Activated naive CD8-positive, alpha-beta T cell treated with anti-CD3 and anti-CD28 coated beads for 36 hours (primary cell): ENCODE measurements at places on chromosomes 1 and 21.

- peak; percentile 82 for DNase-seq
Observed at GRCh38 chr21:43975469-43976098, 36.5 kb upstream of the TRAPPC10 start.

DNA sequence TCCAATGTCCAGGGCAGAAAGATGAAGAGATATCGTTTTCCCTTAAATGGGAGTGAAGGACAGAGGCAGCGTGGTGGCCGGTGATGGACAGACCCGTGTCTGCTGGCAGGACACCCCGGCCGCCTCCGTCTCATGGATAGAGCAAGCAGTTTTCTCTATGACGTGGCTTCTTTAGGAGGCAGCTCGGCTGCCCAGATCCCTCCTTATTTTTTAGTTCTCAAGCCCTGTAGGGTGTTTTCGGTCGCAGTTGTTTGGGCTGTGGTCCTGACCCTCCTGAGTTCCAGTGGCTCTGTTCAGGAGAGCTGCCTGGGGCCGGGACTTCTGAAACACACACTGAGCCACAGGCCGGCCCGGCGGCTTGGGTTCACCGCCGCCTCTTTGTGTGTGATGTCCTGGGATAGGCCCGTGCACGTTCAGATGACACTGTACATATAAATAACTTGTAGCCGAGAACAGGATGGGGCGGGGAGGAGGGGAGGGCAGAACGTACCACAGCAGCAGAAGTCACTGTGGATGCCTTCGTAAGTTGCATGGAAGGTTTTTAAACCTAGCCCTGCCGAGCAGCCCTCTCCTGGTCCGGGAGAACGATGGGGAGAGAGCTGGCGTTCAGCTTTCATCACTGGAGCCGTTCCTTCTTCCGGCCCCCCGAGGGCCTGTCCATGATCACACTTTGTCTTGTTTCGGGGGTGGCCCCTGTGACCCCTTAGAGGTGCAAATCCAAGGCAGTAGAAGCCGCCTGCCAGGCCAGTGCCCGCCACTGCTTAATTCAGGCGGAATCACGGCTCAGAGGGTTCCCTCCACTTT is 65.2 kb downstream of the SIK1 start:
- peak; percentile 35 for DNase-seq

DNA sequence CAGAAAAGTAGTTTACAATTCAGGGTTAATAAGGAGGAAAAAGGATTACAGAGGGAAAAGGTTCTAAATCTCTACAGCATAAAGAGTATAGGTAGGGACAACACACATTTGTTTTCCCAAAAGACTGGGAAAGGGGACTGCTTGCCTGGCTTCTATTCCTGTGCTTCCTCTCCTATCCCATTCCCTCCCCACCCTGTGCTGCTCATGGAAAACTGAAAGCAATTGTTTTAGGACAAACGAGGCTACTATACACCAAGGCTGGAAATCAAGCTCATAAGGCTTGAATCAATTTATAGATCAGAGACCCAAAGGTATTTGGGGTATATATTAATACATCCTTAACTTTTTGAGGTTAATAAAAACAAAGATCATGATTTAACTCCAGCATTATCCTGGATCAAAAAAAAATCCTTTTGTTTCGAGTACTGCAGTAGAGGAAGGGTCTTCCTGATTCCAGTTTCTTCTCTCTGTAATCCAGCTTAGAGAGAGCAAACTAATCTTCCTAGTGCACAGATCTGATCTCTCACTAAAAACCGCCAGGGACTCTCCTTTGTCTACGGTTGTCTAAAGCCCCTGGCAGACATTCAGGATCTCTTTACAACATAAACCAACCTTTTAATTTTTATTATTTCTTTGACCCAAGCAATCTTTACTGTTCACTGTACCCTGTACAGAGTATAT is 37.4 kb upstream of the A3GALT2 start:
- no peak for DNase-seq

- DNase-seq, result peak; percentile 75
Observed at GRCh38 chr1:160795951-160796383, at the start of gene LY9. Gene LY9, plus strand, starts transcription at chr1:160796174. Its CDS starts 14 bp downstream, at chr1:160796188.

- DNase-seq, result no peak
Observed at GRCh38 chr1:12132078-12132477, 34.7 kb upstream of the TNFRSF1B start.

- no peak for DNase-seq
Observed at GRCh38 chr21:37546299-37546908, 179.8 kb downstream of the DYRK1A start.

GRCh38 chr1:174984952-174985351 is 14.8 kb upstream of the CACYBP start:
- no peak for DNase-seq

DNA sequence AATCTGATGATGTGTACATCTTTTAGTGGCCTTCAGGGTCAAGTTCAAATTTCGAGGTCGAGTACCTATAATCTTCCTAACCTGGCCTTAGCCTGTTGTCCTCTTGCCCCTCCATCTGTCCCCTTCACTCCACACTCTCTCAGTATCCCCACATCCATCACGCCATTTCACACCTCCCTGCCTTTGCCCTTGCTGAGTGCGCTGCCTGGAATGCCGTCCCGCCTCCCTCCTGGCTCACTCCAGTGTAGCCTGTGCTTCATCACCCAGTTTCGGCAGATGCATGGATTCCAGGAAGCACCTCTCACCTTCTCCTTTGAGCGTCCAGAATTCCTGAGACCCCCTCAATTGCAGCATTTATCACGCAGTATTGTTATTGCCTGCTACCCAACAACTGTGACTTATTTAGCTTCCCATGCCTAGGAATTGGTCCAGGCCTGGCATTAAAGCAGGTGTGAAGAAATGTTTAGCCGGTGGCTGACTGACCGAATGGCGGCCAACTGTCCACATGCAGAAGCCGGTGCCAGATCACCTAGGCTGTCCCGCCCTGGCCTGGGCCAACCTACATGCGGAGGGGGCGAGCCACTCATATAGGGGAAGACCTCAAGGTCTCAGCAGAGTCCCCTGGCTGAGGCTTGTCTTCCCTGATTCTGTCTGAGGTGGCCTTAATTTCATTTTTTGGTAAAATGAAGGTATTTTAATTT is 34.5 kb downstream of the MYOM3 start:
- no peak for DNase-seq

- no peak for DNase-seq
Observed at GRCh38 chr1:54220004-54220811, 20.2 kb downstream of the MRPL37 start.

GRCh38 chr1:154941333-154942013 is 5.0 kb upstream of the PMVK start:
- DNase-seq, result no peak

DNA sequence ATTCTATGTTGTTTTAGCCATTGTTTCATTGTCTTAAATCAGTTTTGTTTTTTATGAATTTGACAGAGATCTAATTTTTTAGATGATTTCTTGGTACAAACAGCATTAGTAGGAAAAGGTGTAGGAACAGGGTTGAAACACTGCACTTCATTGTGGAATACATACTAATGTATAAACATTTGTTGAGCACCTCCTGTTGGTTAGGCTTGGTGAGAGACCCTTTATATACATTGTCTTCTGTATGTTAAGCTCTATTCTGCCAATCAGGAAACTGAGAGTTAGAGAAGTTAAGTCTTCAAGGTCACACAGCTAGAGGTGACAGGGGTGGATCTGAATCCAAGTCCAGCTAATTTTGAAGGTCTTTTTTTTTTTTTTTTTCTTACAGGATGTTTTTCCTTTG is 192.7 kb downstream of the VPS13D start:
- DNase-seq, result no peak

GRCh38 chr1:52238887-52239707 is 97.2 kb downstream of the ZFYVE9 start:
- no peak for DNase-seq

GRCh38 chr21:42644223-42645208 is 8.9 kb upstream of the PDE9A start:
- DNase-seq, result no peak

DNA sequence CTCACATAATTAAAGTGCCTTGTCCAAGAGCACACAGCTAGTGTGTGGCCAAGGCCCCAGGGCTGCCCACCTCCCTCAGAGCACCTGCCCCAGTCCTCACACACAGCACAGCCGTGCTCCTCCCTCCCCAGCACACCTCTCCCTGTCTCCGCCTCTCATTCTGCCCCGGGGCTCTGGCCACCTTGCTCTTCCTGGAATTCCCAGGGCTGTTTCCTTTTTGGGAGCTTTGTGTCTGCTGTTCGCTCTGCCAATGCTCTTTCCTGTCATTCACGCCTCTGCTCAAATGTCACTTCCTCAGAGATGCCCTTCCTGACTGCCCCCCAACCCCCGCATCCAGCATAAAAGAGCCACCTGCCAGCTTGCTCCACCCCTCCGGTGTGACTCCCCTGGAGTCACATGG is 13.3 kb downstream of the SLC6A17 start:
- DNase-seq, result no peak

DNA sequence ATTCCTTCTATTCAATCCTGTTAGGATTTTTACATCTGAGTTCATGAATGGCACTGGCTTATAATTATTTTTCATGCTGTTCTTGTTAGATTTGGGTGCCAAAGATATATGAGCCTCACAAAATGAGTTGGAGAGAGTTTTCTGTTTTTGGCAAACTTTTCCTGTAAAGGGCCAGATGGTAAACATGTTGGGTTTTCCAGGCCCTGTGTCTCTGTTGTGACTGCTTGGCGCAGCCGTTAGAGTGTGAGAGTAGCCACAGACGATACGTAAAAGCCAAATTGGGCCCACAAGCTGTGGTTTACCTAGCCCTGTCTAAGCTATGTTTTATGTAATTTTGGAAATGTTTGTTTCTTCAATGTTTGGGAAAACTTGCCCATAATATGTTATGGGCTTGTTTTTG is 15.6 kb upstream of the CA6 start:
- DNase-seq, result no peak

GRCh38 chr1:200048244-200048643 is 20.7 kb downstream of the NR5A2 start:
- DNase-seq, result no peak

DNA sequence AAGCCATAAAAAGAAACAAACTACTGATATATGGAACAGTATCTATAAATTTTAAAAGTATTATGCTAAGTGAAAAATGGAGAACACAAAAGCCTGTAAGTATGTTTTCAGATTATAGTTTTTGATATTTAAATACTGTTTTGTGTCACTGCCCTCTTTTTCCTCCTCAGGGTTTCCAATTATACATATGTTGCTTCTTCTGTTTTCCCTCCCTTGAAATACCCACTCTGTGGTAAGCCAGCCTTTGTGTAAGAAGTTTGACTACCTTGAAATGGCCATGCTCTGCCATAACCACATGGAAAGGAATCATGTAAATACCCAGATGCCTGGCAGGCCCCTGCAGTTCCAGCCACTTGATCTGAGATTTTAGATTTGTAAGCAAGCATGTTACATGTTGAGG is 248.3 kb downstream of the AKT3 start:
- no peak for DNase-seq

DNA sequence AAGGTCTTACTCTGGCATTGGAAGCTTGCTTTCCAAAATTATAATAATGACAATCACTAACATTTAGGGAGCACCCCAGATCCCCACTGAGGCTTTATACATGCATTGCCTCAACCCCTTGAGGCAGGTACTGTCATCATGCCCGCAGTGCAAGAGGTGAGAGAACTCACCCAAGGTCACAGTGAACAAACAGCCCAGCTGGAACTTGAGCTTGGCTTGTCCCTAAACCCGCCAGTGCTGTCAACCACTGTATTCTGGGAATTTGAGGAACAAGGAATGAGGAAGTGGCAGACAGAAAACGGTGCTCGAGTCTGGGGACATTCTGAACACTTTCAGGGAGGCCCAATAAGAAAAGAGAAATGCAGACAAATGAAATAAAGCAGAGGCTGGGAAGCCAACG is 34.6 kb upstream of the TLR5 start:
- DNase-seq, result no peak

DNA sequence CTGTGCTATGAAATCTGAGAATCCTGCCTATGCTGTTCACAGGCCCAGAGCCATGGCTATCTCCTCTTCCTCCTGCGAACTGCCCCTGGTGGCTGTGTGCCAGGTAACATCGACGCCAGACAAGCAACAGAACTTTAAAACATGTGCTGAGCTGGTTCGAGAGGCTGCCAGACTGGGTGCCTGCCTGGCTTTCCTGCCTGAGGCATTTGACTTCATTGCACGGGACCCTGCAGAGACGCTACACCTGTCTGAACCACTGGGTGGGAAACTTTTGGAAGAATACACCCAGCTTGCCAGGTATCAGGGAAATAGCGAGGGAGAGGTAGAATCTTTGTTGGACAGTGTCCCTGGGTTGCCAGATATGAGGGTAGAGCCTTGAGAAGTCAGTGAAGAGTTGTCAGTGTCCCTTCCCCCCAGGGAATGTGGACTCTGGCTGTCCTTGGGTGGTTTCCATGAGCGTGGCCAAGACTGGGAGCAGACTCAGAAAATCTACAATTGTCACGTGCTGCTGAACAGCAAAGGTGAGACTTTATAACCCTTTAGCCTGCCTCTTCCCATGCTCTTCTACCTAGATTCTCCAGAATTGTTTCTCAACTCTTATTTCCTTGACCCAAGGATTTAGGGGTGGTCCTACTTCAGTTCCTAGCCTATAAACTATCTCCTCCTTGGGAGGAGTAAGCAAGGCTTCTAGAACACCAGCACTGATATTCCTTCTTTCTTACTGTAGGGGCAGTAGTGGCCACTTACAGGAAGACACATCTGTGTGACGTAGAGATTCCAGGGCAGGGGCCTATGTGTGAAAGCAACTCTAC is 1.4 kb downstream of the NIT1 start:
- DNase-seq, result peak; percentile 74

DNA sequence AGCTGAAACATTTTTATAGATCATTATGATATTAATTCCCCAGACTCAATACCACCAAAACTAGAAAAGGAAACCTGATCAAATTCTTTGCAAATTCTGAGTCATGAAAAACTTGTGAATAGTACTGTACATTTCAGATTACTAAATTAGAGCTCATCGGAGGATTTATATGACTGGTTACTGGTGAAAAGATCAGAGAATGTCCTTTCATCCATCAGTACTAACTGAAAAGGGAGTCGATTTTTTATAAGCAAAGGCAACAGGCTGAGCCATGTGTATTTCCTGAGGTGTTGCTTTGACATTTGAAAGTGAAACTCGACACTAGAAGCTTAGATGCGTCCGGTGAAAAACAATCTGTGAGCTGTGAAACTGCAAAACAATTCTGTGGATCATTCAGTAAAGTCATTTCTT is 155.7 kb downstream of the TNFSF18 start:
- DNase-seq, result peak; percentile 25

DNA sequence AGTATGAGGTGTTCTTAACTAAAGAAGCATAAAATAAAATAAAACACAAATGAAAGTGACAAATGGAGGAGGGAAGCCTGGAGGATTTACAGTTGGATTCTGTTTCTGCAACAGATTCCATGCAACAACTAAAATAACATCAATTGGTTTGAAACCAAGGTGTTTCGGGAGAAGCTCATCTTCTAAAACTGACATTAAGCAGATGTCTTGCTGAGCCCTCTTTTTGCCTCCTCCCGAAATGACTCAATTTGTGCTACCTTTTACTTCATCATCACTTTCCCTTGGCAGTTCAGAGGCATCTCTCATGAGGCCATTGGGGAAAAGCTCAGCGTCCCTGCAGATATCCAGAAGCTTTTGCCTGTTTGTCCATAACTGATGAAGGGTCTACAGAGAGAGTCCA is 121.6 kb upstream of the ADAR start:
- no peak for DNase-seq

DNA sequence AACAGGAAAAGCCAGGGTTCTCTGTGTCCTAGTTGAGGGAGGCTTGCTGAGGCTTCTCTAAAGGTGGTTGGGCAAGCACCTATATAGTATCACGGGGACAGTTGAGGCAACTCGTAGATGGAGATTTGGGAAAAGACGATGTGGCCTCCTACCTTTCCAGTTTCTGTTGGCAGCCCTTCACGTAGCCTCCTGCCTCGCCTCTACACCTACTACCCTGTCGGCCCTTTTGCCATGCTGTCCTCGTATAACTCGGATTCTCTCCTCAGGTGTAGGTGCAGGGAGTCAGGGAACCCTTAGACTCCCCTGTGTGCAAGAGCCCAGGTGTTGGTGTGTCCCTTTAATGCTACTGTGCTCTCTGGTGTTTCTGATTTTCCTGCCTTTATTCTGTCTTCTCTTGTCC is 10.3 kb downstream of the ZNF692 start:
- no peak for DNase-seq
